Stimulated activated CD4-positive, alpha-beta T cell treated with anti-CD3 and anti-CD28 coated beads, Interleukin-1b, Interleukin-23, amount 100 ng/mL, for 48 hours (primary cell): ENCODE measurements at places on chromosomes 6 and 20.

DNA sequence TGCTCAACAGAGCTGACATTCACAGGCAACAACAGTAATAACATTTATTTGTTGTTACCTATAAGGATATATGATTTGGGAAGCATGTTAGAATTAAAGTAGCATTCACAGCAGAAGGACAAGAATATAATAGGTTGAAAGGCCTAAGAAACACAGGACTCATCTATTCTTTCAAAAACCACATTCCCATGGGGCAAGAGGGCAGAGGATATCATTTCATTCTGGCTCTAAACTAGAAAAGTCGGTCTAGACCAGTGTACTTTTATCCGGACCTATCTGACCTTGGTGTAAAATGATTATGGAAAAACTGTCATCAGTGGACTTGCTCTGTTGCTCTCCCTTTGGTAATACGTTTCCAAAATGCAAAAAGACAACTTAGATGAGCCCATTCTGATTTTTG lies 914.7 kb upstream of the CITED2 start:
- no peak for DNase-seq

DNA sequence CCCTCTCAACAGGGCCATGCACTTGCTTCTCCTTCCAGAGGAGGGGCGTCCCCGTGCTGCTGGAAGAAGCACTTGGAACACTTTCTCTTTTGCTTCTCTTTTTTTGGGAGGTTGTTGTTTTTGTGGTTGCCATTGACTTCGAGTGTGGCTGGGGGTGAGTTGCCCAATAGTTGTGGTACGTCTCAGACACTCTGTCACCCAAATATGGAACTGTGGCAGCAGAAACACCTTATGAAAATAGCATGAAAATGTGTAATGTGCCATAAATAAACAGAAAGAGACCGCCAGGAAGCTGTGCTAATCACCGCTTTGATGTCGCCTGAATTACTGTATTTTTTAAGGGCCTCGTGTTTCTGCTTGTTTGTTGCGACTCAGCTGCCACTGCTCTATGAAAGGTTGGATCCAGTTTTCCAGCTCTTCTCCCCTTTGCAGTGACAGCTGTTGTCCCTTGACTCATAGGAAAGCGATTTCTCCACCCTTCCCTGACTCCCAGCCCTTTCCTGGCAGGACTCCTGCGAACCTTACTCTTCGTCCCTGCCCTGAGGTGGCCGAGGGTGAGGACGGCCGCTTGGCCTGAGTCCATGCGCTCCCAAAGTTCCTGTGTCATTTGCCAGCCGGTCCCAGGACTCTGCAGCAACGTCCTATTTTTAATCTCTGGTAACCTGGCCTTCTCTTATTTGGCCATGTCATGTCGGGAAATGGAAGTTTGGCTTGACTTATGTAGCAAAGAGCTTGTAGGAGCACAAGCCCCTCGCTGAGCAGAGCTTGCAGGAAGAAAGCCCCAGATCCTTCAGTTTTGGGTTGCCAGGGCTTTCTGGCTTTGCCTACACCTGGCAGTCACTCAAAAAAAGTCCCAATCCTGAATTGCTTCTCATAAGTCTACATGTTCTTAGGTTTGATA lies 694.6 kb downstream of the QKI start:
- DNase-seq: no peak

- DNase-seq: no peak
These were observed 58.7 kb downstream of the GTF2H5 start for GRCh38 chr6:158226655-158227512.

DNA sequence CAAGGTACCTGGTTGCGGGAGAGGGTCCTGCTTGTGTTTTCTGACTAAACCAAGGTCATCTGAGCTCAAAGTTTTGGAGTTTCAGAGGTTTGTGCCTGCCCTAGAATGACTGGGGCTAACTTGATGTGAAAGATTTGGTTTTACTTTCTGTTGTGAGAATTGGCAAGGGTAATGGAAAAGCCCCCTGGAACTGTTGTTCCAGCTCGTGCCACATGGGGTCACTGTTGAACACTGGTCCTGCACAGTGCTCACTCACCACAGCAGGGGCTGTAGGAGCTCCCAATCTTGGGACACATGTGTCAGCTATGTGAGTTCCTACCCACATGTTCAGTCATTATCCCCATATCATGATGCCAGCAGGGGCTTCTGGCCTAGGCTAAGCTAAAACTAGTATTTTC lies 6.5 kb downstream of the TGM6 start:
- peak; percentile 71 for DNase-seq
